ENCODE measurements at places on chromosomes 12 and 14.

DNA sequence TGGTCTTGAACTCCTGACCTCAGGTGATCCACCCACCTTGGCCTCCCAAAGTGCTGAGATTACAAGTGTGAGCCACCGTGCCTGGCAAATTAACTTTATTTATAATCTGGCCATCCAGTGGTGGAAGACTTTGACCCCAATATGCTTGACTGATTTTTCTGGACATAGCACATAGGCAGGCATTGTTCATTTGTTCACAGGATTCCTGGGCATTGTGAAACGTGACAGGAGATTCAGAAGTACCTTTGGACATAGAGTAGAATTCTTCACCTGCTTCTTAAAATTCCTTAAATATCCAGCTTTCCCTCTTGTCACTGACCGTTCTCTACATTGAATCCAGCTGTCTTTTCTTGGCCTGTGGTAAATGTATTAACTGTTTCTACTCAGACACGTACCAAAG, 103.1 kb downstream of the SCN8A start:
- no peak overlapping the region for H3K27ac ChIP-seq
- no peaks in the 10 kb centered on the region for H3K4me1 ChIP-seq

- no peak for DNase-seq
- no peaks in the 10 kb centered on the region for H3K36me3 ChIP-seq
- no peak overlapping the region for H3K4me3 ChIP-seq
- no peak overlapping the region for H3K27ac ChIP-seq
- H3K27me3 ChIP-seq = no peaks in the 10 kb centered on the region
- no peaks in the 10 kb centered on the region for H3K4me1 ChIP-seq
Observed at GRCh38 chr12:29051221-29051620, 97.9 kb upstream of the FAR2 start.

GRCh38 chr12:121820056-121820455, 16.2 kb downstream of the SETD1B start:
- peaks cover 75% of the 10 kb centered on the region for H3K36me3 ChIP-seq
- H3K4me3 ChIP-seq = no peak overlapping the region
- no peak for DNase-seq
- H3K4me1 ChIP-seq = no peaks in the 10 kb centered on the region
- no peaks in the 10 kb centered on the region for H3K27me3 ChIP-seq

GRCh38 chr12:13095266-13095995, 8.0 kb downstream of the GSG1 start:
- H3K27me3 ChIP-seq = no peaks in the 10 kb centered on the region
- no peak for DNase-seq
- no peaks in the 10 kb centered on the region for H3K36me3 ChIP-seq
- no peak overlapping the region for H3K4me3 ChIP-seq
- H3K4me1 ChIP-seq = peaks cover 42% of the 10 kb centered on the region

DNA sequence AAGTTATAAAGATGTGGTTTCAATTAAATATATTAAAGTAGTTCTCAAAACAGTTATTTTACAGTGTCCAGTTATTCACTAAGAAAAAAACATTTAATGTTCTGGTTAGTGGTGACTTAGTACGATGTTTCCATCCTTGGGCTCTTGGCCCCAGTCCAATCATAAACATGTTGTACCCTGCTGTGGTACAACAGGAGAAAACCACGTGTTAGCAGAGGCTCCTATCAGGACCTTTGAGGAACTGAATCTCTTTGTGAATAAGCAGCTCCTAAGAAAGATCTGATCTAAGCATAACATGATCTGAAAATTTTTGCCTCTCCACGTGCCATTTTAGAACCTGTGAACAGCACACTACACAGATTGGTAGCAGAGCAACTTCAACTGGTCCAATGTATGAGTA, 234.0 kb downstream of the SYT1 start:
- H3K4me1 ChIP-seq = no peaks in the 10 kb centered on the region
- H3K27ac ChIP-seq = no peak overlapping the region
- DNase-seq = no peak
- H3K36me3 ChIP-seq = no peaks in the 10 kb centered on the region
- H3K4me3 ChIP-seq = no peak overlapping the region
- H3K27me3 ChIP-seq = no peaks in the 10 kb centered on the region

Data from sigmoid colon (tissue), 7 donors.